ENCODE measurements at places on chromosomes 12 and 14. TPM values are rescaled to one million over a fixed set of nuclear protein-coding genes. Genes with fewer than 3 reads are reported as not detected.

GRCh38 chr12:95386051-95386450, 87.9 kb upstream of the METAP2 start:
- no peak for DNase-seq

- peak; percentile 12 for DNase-seq
Observed at GRCh38 chr12:48489012-48489411, 6.7 kb downstream of the C12orf54 start.

DNA sequence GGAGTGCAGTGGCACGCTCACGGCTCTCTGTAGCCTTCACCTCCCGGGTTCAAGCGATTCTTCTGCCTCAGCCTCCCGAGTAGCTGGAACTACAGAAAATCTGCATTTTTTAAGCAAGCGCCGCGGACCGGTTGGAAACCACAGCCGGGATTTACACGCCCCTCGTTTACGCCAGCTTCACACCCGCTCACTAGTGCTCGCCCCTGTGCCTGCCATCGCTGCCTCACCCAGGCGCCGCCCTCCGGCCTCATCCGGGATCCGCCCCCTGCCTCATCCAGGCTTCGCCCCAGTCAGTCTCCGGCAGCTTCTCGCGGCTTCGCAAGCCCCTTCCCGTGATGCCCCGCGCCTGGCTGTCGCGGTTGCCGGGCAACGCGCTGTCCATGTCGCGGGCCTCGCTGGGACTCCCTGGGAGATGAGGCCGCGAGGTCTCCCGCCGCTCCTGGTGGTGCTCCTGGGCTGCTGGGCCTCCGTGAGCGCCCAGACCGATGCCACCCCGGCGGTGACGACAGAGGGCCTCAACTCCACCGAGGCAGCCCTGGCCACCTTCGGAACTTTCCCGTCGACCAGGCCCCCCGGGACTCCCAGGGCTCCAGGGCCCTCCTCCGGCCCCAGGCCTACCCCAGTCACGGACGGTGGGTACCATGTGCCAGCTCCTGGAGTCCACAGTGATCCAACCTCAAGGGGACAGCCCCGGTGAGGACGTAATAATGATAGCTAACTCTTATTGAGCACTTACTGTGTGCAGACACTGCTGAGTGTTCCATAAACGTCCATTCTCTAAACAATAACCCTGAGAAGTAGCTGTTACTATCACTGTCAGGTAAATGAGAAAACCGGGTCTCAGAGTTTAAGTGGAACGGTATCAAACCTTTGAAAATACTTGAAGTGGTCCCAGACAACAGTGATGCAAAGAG, at the start of gene TCTN1:
TCTN1 (plus strand) TSS at position 359 of the 914 bp plus-strand sequence; CDS start at position 413, 54 bp downstream.
- peak; percentile 89 for DNase-seq

DNA sequence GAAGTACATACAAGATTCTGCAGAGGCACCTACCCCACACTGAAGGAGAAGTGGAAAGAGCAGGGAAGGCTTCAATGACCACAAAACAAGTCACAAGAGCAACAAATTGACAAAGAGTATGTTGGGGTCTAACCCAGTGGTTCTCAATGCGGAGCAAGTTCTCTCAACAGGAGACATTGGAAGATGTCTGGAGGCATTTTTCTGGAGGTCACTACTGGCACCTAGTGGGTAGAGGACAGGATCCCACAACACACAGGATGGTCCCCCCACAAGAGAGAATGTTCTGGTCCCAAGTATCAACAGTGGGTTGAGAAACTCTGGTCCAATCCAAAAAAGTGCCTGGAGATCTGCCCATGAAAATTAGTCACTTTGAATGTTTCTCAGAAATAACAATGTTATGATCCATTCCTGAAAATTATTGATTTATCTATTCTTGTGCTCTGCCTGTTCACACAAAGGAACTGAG, 3.4 kb downstream of the SSH1 start:
- DNase-seq, result peak; percentile 91

DNA sequence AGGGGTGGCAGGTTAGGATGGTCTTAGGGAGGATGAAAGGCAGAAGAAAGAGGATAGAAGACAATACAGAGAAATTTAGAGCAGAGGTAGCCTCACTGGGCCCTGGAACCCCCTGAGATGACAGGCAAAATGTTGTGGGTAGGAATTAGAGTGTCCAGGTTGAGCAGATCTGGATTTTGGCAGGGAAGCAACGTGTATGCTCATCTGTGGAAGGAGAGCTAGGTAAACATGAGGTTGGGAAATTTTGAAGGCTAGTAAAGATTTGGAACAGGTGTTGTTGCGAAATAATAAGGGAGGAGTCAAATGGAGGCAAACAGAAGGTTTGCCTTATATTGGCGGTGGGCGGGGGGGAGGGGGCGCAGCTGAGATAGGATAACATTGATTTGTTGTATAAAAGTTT, 5.3 kb downstream of the HSD17B6 start:
- no peak for DNase-seq

DNA sequence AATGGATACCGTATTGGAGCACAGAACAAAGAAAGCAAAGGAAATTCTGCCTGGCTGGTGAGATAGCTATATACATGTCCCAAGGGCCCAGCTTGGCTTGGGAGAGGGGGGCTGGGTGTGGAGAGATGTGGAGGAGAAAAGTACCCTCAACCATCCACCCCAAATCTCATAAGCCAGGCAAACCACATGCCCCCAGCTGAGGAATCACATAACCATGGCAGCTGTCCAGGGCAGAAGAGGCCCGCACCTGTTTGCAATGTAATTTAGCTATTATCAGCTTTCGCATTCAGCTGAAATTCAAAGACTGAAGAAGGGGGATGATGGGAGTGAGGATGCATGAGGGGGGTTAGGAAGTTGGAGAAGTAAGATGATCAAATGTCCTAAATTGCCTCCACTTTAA, 196.1 kb downstream of the TBX5 start:
- DNase-seq, result no peak

DNA sequence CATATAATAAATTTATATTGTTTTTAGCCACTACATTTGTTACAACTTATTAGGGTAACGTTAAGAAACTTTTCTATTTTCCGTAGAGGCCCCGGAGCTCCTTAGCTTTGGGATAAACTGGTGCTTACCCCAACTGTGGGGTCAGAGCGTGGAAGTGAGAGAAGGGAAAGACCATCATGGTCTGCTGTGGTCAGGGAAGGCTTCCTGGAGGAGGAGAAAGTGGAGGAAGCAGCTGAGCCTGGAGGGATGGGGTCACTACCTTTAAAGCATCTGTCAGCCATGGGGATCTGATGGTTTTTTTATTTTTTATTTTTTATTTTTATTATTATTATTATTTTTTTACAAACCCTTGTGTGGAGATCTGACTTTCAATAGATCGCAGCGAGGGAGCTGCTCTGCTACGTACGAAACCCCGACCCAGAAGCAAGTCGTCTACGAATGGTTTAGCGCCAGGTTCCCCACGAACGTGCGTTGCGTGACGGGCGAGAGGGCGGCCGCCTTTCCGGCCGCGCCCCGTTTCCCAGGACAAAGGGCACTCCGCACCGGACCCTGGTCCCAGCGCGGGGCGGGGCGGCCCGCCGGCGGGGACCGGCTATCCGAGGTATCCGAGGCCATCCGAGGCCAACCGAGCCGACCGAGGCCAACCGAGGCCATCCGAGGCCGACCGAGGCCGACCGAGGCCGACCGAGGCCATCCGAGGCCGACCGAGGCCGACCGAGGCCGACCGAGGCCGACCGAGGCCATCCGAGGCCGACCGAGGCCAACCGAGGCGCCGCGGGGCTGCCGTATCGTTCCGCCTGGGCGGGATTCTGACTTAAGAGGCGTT, 1101.2 kb upstream of the TMEM132C start:
- DNase-seq, result peak; percentile 81

DNA sequence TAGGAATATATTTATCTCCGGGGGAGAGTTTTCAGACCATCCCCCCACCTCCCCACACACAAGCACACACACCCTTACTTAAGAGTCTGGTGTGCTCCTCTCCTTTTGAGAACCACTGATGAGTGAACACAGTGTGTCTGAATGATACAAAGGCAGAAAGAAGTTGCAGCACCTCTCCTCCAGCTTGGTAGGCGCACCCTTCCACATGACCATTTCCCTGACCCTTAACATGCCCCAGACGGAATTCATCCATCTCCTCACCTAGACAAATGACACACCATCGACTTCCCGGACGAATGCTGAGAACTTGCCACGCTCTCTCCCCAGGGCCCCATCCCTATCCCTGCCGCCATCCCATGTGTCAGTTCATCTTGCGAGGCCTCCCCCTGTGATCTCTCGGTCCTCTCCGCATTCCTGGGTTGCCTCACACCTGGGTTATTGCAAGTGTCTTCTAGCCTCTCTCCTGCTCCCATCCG, 3.9 kb downstream of the TNFRSF1A start:
- no peak for DNase-seq

DNA sequence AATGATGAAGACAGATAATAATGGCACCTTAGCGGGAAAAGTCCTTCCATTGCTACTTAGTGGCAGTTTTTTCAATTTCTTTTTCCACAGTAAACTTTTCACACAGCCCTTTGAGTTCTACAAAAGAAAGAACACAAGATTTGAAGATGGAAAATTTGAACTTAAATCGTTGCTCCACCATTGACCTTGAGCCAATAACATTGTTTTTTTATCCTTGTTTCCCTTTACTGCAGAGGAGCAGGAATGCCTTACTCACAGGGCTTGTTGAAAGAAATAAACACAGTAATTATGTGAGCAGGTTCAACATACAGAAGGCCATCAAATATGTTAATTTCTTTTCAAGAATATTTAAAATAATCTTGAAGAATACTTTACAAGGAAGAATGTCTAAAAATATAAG, 181.5 kb upstream of the KRR1 start:
- DNase-seq, result no peak

GRCh38 chr14:100410056-100410565, 87.0 kb downstream of the SLC25A47 start:
- no peak for DNase-seq

- peak; percentile 40 for DNase-seq
Observed at GRCh38 chr12:112837629-112838197, 46.2 kb downstream of the RPH3A start.

DNA sequence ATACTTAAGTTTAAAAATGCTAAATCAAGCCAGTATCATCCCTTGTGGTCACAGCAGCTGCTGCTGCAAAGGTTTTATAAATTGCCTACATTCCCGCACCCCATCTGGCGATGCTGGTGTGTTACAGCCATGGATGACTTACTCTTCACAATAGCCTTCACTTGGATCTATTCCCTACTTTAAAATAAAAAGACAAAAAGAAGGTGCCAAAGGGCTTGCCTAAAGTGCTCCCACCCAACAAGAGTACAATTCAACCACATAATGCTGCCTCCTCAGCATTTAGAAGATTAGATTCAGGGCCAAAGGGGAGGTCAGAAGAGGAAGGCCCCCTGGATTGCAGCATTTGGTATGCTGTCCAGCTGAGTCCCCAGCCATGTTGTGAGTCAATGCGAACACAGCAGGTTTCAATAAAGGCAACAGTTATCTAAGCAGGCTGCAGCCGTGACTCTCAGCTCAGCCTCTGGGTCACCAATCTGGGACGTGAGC, 176.1 kb downstream of the DAD1 start:
- DNase-seq, result peak; percentile 68

- no peak for DNase-seq
Observed at GRCh38 chr12:113198296-113198695, 12.8 kb downstream of the RITA1 start.

- DNase-seq, result no peak
Observed at GRCh38 chr12:109482894-109483293, 5.5 kb downstream of the UBE3B start.

DNA sequence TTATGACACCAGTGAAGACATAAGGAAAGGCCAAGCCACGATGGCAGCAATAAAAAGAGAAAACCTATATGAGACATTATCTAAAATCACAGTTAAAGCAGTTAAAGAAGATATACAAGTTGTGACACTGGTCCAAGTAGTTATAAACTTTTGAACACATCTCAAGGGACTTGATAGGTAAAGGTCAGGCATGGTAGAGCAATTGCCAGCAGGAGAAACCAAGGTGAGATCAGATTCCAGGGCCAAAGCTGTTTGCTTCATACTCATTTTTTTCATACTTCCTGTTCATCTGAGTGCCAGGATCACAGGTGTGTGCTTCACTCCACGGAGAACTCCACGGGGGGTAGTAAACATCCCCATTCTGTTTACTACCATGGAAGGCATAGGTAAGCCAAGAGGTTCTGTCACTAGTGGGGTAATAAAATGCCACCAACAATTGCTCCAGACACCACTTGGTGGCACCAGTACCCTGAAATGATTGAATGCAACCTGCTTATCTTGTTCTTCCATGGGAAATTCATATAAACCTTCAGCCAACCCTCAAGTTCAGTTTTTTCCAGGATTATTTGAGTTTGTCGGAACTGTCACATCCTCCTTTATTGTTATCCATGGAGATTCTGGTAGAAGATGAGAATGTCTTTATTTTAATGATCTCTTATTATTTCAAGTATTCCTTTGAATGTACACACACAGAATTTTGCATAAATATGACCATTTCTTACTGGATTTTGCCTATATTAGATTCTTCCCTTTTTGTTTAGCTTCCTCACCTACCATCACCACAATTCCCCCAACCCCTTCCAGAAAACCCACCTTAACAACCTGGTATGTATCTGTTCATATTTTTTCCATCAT, 59.2 kb upstream of the TSPAN8 start:
- peak; percentile 25 for DNase-seq

DNA sequence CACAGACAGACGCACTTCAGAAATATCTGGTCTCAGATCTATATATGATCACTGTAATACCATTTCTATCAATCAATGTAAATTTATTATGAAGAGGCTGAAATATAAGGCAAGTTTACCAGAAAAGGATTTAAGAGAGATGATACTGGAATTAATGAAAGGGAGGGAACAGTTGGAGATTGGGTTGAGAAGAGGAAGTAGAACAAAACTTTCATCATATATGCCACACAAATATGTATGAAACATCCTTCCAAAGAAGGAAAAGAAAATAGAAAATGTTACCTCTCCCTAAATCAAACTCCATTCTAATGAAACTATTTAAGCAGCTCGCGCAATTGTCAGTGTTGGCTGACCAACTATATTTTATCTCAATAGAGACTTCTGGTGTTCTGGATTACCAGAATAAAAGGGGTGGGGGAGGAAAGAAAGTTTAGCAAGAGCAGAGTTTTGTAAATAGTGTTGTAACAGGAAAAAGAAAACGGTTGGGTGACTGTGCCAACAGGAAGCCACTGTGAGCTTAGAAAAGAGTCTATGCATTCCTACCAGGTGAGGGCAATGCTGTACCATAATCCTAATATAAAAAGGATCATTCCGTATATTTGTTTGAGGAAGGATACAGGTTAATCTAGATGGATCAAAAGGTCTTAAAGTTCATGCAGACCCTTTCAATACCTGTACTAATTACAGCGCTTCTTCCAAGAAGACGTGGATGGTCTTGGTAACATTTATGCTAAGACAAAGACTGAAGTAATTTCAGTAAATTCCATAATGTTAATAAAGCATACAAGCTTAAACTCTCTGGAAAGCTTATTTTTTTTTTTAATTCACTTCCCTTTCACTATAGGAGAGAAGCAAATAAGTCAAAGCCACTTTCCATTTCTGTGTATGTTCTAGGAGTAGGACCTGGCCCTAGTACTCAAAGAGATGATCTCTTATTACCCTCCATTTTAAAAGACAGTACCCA, 14.5 kb upstream of the LLPH start:
- peak; percentile 75 for DNase-seq

Gene MYF6
- total RNA-seq, result 29.3 TPM

Gene ZC3H10
- 3.6 TPM for total RNA-seq

Gene NGB
- not detected for total RNA-seq

Gene P2RX2
- not detected for total RNA-seq

Gene B4GALNT3
- total RNA-seq, result 0.19 TPM

Gene CAPZA3
- total RNA-seq, result not detected

Gene MYH6
- total RNA-seq, result not detected

Gene CDCA3
- 120 TPM for total RNA-seq

Gene CLEC9A
- total RNA-seq, result not detected

Gene SLC22A17
- total RNA-seq, result 16.0 TPM

Gene C12orf50
- total RNA-seq, result not detected

Data from LHCN-M2 (cell line).